IMR-90 (cell line): ENCODE measurements at places on chromosomes 3 and 15. TPM values are rescaled to one million over a fixed set of nuclear protein-coding genes. Genes with fewer than 3 reads are reported as not detected.

CASR gene
- not detected in 2 replicates for total RNA-seq

LARP6 gene
- total RNA-seq, result 36.4 and 78.3 TPM in 2 replicates

DNA sequence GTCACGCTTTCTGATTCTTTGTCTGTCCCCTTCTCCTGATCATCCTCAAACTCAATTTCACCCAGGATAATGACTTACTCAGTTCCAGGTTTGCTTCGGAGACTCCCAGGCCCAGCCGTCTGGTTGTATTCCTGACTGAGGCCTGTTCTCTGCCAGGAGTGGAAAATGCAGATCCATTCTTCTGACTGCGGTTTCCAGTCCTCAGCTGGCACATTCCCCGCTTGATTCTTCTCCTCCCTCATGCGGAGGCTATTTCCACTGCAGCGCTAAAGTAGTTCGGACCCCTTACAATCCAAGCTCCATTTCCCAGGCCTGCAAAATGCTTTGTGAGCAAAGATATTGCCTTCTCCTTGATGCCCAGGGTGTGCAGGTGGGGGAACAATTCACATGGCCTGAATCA, 47.2 kb upstream of the GALNT15 start:
- H3K4me1 ChIP-seq, result peaks cover 33% of the 10 kb centered on the region
- no peak overlapping the region for H3K4me3 ChIP-seq
- H3K27me3 ChIP-seq, result no peaks in the 10 kb centered on the region
- DNase-seq, result no peak
- no peak overlapping the region for H3K27ac ChIP-seq

DNA sequence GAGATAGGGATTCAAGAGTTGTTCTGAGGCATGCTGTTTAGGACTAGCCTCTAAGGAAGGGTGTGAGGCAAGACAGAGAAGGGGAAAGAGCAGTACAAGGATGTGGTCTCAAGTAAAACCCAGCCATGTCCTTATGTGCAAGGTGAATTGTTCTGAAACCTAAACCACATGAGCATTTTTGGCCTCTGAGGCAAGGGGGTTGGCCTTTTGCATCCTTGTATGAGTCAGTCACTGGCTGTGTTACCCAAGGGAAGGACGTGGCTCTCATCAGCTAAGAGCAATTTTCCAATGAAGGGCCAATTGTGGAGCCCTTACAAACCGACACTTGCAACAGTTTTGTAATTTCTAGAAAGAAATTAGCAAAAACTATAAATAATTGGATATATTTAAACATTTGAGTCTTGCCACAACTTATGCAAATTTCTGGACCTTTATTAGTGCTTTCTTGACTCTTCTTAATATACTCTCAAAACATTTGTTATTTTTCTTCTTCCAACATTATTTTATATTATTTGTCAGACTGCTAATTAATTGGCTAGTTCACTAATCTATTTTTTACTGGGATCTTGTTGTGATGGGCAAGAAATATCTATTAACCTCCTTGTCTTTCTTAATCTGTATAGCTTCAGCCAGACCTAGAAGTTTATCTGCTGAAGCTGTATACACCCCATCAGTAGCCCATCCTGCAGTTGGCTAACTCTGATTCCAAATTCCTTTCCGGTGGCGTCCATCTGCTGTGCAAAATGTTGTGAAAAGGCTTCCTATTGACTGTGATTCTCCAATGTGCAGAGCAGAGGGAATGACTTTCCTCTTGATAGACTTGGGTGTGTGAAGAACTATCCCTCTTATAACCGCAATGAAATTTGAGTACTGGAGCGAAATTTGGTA, 97.7 kb upstream of the P2RY1 start:
- no peak overlapping the region for H3K27ac ChIP-seq
- H3K4me1 ChIP-seq, result no peaks in the 10 kb centered on the region
- no peak overlapping the region for H3K4me3 ChIP-seq

- H3K4me1 ChIP-seq, result no peaks in the 10 kb centered on the region
- H3K36me3 ChIP-seq, result no peaks in the 10 kb centered on the region
- no peak overlapping the region for H3K27ac ChIP-seq
- no peak overlapping the region for H3K4me3 ChIP-seq
Measured at GRCh38 chr3:25695731-25696420, 31.2 kb upstream of the TOP2B start.
